ENCODE measurements at places on chromosomes 7 and 10.

- DNase-seq, result no peak
Measured at GRCh38 chr10:129784891-129785290, 179.2 kb downstream of the EBF3 start.

- no peak for DNase-seq
Measured at GRCh38 chr10:96614515-96614914, 27.7 kb upstream of the TM9SF3 start.

DNA sequence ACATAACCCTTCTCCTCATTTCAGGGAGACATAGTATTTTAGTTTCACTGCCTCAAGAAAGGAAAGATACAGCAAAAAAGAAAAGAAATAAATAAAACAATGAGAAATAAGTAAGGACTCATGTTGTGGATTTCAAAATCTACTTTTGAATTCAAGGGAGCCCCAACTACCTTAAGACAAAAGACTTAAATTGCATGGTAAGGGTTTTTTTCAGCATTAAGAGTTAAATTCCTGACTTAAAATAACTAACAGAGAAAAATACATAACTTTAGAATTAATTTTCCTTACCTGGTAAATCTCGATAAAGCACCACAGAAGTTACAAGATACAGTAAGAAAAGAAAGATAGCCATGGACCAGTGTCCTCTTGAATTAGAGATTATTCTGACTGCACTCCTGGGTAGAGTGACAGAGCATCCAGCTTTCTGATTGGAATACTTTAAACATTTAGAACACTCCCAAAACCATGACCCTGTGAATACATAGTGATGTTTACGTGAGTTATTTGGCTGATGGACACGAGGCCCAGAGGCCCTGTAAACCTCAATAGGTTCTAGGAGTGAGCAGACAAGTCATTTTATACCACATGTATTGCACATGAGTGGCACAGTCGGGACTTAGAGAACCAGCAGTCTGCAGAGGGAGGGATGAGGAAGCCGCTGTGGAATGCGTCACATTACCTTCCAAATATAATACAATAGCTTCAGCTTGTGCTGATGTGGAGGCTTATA, 292.5 kb upstream of the SEMA3C start:
- DNase-seq, result no peak

GRCh38 chr7:123836656-123837055, 8.3 kb upstream of the HYAL4 start:
- DNase-seq, result no peak

DNA sequence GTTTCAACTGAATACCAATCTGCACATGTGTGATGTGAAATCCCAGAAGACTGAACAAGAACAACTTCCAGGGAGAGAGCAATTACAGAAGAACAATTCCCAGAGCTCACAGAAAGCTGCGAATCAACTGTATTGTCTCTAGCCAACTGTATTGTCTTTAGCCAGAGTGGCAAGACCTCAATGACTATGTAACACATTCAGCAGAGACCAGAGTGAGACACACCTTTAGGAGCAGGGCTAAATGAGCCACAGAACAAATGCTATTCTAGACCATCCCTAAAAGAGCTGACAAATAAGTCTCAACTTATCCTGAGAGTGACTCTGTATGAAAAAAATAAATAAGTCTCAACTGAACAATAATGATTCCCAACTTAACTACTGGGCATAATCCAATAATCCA, 72.0 kb downstream of the KMT2C start:
- DNase-seq, result no peak

- DNase-seq, result no peak
Measured at GRCh38 chr7:154195266-154195665, 143.1 kb downstream of the DPP6 start.

DNA sequence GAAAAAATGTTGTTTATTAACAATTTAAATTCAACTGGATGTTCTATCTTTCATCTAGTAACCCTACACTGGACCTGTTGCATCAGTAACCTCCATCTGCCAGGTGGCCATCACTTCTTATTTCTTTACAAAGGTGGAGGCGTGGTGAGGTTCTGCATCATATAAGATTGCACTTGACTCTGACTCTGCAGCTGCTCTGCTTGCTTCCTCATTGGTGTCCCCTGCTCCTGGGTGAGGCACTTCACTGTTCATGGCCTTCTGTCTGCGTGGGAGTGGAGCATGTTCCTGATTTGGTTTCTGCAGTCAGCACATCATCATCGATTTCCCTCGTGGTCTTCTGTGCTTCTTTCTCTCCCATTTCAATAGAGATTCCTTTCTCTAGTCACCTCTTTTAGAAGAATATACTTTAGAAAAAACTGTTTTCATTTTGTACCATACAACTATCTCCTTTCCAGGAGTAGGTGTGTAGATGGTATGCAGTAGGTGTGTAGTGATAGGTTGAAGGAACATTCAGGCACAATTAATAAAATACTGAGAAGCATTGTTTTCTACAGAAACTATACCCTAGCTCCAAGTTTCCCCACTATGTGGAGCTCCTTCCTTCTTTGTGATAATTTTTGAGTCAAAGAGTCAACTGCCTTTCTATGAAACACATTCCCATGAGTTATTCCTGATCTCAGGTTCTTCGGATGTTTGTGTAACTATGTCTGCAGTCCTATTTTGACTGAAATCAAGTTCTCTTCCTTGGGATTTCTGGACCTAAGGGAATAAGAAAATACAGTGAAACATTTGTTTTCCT, 231.7 kb upstream of the CNTNAP2 start:
- no peak for DNase-seq

DNA sequence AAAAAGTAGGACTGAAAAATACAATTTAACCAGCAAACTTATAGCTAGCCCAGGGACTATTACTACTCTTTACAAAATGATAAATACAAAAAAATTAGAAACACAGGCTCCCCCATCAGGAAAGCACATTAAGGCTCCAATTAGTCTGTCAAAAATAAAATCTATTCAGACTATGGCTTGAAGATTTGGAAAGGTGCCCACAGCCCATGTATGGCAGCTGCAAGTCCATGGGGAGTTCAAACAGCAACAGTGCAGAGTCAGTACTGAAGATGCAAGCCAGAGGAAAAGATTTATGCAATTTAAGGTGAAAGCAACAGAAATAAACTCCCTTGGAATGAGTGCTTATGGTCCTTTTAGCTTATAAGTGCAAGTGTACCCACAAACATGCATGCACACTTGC, 29.7 kb downstream of the IMMP2L start:
- no peak for DNase-seq

DNA sequence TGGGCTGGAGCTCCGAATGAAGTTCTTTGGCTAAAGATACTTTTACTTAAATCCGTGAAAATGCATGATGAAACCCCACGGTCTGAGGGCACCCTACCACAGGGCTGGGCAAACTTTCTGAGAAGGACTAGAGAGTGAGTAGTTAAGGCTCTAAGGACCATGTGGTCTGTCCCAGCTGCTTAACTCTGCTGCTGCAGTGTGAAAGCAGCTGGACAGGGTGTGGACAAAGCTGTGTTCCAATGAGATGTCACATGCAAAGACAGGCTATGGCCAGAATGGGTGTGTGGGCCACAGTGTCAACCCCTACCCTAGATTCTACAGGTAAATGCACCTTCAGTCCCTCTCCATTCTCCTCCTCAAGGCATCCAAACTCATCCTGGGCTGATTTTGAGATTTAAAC, 18.8 kb downstream of the PDIA4 start:
- no peak for DNase-seq

DNA sequence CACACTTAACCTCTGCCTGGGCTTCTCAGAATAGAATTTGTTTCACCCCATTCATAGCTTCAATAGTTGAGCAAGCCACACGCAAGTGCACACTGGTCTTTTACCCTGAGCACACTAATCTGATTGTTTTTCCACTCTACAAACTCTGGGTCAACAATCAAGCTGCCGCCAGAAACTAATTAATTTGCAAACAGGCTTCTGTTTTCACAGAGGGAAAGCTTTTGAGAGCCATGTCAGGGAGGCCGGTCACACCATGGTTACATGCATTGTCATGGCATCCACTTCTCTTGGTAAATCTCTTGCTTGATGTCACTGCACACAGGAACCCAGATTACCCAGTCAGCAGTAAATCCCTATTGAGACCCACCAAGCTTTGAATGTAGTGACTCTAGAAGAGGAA, 154.2 kb downstream of the SEMA3A start:
- DNase-seq, result no peak

- DNase-seq, result peak; percentile 39
Measured at GRCh38 chr10:132306864-132307751, 642 bp downstream of the STK32C start.

- DNase-seq, result peak; percentile 69
Measured at GRCh38 chr7:149625340-149625946, 127.8 kb upstream of the ZNF746 start.

DNA sequence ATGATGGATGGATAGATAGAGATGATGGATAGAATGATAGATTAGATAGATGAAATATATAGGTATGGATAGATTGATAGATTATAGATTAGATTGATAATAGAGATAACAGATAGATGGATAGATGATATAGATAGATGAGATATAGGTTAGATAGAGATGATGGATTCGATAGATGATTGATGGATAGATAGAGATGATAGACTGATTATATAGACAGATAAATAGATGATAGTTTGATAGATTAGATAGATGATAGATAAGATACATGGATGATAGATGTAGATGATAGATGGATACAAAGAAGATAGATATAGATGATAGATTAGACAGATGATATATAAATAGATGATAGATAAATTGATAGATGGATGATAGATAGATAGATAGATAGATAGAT, 448.1 kb downstream of the GALNT17 start:
- DNase-seq, result no peak

GRCh38 chr10:104735757-104736391, 94.8 kb downstream of the SORCS3 start:
- DNase-seq, result no peak

GRCh38 chr10:391847-392704, 256.8 kb downstream of the ZMYND11 start:
- no peak for DNase-seq

DNA sequence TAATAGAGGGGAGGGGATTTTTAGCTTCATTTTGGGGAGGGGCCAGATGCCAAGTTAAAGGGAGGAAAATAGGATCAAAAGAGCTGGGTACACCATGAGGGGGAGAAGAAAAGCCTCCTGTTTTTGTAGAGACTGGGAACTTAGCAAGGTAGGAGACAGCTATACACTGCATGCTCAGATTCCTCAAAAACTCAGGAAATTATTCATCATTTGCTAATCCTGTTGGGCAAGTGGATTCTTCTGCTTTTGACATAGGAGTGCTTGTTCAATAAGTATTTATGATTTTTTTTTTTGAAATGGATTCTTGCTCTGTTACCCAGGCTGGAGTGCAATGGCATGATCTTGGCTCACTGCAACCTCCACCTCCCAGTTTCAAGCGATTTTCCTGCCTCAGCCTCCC, 73.4 kb downstream of the LYZL2 start:
- DNase-seq, result no peak

- DNase-seq, result no peak
Measured at GRCh38 chr7:117951691-117952280, 78.5 kb upstream of the CTTNBP2 start.

GRCh38 chr10:58511765-58512490, 744 bp upstream of the BICC1 start:
- DNase-seq, result no peak

GRCh38 chr7:125747966-125748365, 818.3 kb upstream of the POT1 start:
- DNase-seq, result no peak

DNA sequence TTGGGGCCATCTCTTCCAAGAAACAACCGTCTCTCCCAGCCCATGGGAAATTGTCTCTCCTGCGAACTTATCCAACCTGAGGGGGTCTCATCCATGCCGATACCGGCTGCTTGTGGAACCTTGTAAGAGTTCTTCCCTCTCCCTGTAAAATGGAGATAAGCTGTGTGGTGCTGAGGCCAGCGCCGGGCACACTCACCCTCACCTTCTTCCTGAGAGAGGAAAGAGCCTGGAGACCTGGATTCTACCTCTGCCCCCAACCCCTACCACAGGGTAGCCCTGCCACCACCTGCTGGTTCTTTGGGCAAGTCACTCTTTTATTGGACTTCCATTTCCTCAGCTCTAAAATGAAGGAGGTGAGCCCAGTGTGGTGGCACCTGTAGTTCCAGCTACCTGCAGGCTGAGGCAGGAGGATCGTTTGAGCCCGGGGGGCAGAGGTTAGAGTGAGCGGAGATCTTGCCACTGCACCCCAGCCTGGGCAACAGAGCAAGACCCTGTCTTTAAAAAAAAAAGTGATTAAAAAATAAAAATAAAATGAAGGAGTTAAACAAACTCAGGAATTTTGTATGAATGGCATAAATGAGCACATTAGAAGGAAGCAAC, 38.4 kb upstream of the PSAP start:
- no peak for DNase-seq

GRCh38 chr7:109351493-109351892, 781.8 kb downstream of the DNAJB9 start:
- no peak for DNase-seq

- no peak for DNase-seq
Measured at GRCh38 chr10:69715899-69716606, 85.7 kb upstream of the COL13A1 start.

- DNase-seq, result no peak
Measured at GRCh38 chr10:16942381-16943078, 125.3 kb upstream of the RSU1 start.

GRCh38 chr10:11865561-11865960, 42.4 kb downstream of the PROSER2 start:
- DNase-seq, result no peak

DNA sequence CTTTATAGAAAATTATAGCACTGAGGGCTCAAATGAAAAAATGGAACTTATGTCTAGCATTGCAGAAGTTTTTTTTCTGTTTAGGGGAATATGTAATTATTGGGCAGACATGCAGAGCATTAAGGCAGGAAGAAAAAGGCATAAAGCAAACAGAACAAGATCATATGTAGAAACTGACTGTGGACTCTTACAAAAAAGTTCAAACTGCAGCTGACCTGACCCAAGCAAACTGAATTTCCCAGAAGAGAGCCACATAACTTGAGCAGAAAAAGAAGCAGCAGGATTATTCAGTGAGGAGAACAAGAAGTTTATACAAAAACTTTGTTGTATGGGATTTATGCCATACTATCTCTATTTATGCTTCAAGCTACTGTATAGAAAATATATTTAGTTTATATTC, 250.9 kb downstream of the PHF14 start:
- no peak for DNase-seq

GRCh38 chr10:33643042-33643441, 308.6 kb upstream of the NRP1 start:
- no peak for DNase-seq

GRCh38 chr7:17152721-17153120, 145.7 kb upstream of the AHR start:
- DNase-seq, result no peak

DNA sequence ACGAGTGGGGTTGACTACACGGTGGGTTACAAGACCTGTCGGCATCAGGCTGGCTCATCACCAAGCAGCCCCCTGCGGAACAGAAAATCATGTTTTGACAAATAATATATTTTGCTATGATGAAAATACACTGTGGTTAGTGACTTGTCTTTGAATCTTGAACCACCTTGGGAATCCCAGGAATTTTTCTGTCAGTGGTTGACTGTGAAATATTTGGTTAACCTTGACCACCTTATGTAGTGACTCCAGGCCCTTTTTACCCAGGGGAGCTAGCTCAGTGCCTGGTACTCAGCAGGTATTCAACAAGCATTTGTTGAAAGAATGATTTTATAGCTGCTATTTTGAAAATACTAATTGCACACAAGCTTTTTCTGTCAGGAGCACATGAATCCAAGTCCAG, 406.0 kb downstream of the PHF14 start:
- no peak for DNase-seq

Measured in activated naive CD4-positive, alpha-beta T cell treated with Interleukin-2 at 50 U/mL for 16 hours (primary cell).